Fibroblast of skin of abdomen (primary cell): ENCODE measurements at places on chromosomes 11 and 22.
A peak's percentile ranks its signal among the peaks of the same experiment; 100 is the strongest.

GRCh38 chr11:93169950-93170561 lies 27.7 kb downstream of the SLC36A4 start:
- peak; percentile 12 for DNase-seq

GRCh38 chr22:25069758-25070481 lies 117.4 kb downstream of the KIAA1671 start:
- no peak for DNase-seq

GRCh38 chr22:24049211-24049610 lies 38.1 kb downstream of the CABIN1 start:
- DNase-seq, result no peak

GRCh38 chr22:19641254-19641982 lies 72.9 kb upstream of the SEPTIN5 start:
- DNase-seq, result peak; percentile 12

DNA sequence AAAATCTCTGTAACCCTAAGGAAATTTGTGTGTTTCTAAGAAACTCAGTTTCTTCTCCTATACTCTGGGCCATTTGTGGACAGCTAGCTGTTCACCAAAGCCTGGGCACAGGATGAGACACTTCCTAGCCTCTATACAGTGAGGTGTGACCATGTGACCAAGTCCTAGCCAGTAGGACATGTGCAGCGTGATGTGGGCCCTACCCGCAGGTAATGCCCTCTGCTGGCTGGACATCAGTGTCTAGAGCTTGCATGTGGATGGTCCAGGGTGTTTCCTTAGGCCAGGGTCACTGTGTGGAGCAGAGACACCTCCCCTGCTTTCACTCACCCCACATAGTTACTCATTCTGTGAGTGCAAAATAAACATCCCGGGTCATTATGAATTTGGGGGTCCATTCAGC lies 100.5 kb downstream of the LARGE1 start:
- no peak for DNase-seq

- no peak for DNase-seq
Observed at GRCh38 chr11:8235925-8236324, 27.8 kb downstream of the LMO1 start.

GRCh38 chr11:80083531-80083951 lies 642.7 kb upstream of the TENM4 start:
- no peak for DNase-seq

GRCh38 chr22:47802421-47802820 lies 1040.0 kb downstream of the TBC1D22A start:
- DNase-seq, result no peak

- DNase-seq, result peak; percentile 34
Observed at GRCh38 chr11:6635082-6635932, 16.1 kb upstream of the TPP1 start.

DNA sequence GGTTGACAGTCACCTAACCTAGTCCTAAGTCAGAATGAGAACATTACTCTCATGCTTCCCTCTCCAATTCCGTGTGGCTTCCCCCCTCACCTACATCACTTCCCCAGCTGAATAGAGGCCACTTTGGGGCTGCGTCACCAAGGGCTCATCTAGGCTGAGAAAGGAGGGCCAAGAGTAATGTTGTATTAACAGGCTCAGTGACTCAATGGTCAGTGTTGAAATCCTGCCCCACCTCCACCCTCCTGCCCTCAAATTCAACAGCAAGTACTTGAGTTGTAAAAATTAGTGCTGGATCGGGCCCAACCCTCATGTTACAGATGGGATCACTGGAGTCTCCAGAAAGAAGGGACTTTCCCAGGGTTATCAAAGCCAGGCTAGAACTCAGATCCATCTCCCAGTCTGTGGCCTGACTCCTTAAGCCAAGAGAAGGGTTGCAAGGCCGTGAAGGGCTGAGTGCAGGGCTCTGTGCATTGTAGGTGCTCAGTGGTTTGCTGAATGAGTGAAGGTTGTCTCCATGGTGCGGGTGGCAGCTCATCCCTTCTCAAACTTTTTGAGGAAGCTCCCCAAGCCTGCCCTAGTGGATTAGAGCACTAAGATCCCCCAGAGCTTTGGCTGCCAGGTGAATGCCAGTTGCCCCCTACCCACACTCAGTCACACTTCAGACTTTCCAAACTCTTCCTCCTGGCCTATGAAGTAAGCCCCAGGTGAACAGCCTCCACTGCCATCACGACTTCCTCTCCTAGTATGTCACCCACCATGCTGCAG lies 3.2 kb downstream of the DGAT2 start:
- peak; percentile 40 for DNase-seq

GRCh38 chr11:114258696-114259095 lies 37.5 kb upstream of the NNMT start:
- no peak for DNase-seq

GRCh38 chr11:76990628-76991027 lies 43.6 kb upstream of the B3GNT6 start:
- no peak for DNase-seq

DNA sequence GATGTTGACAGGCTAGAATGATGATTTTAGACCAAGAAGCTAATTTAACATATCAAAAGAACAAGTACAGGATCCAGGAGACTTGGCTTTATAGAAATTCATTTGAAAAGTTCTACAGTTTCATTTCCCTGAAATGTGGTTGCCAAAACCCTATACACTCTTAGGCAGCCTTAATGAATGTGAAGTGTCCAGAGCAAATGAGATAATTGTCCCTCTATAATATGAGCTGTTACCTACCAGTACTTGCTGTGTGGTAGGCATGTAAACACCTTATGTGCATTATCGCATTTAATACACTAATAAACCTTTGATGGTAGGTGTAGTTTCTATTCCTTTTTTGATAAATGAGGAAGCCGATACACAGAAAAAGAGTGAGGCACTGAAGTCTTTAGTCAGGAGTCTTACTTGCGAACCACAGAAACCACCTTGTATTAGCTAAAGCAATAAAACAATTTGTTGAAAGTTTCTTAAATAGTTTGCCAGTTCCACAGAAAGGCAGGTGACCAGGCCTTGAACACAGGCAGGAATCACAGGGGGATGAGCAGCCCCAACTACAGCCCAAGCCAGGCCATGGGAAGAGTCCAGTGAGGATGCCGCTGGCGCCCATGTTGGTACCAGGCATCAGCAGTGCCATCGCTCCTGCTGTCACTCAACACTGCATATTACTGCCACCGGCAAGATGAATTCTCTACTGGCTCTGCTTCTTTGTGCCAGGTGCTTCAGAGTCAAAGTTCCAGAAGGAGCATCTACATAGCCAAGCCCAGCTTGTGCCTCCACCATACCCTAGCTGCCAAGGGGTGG lies 81.7 kb downstream of the SWAP70 start:
- no peak for DNase-seq

DNA sequence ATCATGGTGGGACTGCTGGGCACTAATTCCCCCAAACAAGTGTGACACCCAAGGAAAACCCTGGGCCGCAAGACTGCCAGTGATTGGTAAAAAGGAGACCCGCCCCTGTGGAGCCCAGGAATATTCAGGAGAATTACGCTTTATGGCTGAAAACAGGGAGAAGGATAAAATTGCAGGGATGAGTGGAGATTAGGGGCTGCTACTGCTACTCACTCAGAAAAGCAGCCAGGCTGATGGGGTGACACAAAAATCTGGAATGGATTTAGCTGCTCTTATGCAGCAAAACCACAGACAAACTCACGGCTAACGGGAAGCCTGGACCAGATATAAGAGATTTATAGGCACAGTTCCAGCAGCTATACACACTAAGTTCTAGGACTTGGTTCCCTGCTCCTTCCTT lies 4.4 kb upstream of the FBXO3 start:
- peak; percentile 94 for DNase-seq

- no peak for DNase-seq
Observed at GRCh38 chr11:61150706-61151544, 10.3 kb downstream of the VPS37C start.

- DNase-seq, result peak; percentile 57
Observed at GRCh38 chr22:24503137-24503842, 8.2 kb downstream of the UPB1 start.

DNA sequence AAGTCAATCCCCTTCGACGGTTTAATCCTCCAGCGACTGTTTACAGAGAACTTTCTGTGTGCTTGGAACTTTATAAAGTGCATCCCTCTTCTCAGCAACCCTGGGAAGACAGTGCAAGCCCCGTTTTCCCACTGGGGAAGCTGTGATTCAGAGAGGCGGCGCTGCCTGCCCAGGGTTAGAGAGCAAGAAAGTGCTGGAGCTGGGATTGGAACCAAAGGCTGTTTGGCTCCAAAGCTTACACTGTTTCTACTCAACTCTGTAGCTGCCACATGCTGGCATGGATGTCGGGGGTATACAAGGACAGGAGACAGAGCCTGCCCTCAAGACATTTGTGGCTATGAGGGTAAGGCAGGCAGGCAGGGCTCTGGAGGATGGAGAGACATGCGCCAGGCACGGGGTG lies 13.0 kb downstream of the FBLN1 start:
- DNase-seq, result no peak

- DNase-seq, result no peak
Observed at GRCh38 chr11:64870176-64870892, 8.1 kb downstream of the EHD1 start.

DNA sequence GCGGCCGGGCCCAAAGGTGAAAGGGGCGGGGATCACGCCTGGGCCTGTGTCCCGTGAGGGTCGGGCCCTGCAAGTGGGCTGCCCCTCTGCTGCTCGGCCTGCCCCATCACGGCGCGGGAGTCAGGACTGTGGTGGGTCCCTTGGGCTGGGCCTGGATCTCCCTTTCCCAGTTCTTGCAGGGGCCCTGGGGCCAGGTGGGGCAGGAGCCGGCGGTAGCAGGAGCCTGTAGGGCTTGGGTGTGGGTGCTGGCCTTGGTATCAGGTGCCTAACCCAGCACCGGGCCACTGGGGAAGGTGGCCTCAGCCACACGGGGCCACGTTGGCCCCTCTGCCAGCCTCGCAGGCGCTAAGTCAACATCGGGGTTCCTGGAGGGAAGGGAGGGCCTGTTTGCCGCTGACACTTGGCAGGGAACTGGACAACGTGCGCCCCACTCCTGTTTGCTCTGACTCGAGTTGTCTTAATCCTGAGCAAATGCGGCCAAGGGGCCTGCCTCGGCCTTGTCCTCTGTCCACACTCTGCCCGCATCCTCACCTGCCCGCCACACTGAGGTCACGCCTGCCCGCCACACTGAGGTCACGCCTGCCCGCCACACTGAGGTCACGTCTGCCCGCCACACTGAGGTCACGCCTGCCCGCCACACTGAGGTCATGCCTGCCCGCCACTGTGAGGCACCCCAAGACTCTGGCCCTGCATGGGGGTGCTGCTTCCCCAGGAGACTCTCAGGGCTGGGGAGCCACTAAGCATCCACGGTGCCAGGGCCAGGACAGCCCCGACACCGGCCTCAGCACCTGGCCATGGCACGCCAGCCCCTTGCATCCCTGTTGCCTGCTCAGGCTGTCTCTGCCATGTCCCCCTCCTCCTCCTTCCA lies 14.2 kb upstream of the MUC5B start:
- no peak for DNase-seq

DNA sequence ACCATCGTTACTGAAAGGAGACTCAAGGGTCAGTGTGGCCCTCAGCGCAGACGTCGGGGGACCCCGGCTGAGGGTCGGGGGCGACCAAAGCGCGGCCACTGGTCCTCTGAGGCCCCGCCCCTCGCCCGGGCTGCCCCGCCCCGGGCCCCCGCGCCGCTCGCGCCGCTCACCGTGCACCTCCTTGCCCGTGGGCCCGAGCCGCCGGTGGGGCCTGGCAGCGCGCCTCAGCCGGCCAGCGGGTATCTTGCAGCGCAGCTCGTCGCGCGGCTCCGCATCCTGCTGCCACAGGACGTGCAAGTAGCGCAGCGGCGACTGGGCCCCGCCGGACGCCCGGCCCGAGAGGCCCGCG lies 419 bp downstream of the ANKRD54 start:
- DNase-seq, result no peak

DNA sequence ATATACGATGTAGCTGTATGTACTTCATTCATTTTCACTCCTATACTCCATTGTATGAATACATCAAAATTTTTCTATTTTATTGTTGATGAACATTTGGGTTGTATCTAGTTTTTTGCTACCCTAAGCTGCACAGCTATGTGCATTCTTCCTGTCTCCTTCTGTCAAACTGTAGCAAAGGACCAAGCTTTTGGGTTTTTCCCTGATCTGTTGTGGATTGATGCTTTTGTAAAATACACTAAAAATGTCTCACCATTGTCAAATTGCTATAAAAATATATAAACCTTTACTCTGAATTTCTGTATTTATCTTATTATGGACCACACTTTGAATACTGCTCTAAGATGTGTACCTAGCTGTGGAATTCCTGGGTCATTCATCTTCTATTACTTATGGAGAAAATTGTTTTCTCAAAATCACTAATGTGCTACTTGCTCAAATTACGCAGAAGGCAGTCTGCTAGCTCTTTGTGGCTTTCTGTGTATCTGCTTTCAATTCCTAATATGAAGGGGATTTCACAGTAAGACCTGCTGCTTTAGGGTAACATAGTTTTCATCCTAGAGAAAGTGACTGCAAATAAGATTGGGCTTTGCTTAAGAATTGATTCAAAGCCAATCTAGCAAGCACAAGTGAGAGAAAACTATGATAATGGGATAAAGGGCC lies 123.4 kb downstream of the CYP2R1 start:
- DNase-seq, result no peak

DNA sequence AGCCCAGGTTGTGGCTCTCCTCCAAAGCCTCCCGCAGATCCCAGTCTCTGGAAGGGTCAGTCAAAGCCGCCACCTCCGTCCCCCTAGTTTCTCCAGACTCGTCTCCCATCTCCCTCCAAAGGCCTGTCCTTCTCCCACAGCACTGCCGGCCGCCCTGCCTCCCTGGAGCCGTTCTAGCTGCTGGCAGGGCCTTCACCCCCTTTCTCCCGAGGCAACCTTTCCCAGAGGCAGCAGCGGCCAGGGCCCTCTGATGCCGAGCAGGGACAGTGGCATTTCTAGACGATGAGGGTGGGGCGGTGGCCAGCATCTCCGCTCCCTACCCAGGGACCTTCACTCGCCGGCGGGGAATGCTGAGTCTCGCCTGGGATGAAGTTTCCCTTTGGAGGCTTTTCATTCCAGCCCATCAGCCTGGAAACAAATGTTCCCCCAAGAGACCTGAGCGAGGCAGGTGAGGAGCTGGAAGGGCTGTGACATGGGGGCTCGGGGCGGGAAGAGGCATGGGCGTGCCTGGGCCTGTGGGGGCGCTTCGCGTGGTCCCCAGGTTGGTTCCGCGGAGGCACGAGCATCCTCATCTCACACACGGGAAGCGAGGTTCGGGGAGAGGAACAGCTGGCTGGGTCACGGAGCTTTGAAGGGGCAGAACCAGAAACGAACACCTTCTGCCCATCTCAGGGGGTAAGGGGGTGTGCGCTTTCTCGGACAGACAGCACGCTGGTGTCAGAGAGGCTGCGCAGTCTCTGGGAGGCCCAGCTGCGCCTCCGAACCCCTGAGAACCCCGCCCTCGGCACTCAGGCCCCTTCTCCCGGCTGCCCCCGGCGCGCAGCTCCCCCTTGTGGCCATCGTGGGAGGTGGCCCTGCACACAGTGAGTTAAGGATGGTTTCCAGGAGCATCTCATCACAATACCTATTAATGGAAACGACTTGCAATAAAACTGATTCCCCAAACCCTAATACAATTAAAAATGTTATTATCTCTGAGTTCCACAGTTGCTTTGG lies 18.1 kb upstream of the KLHL35 start:
- DNase-seq, result no peak

- peak; percentile 56 for DNase-seq
Observed at GRCh38 chr11:47924184-47924691, 56.1 kb upstream of the PTPRJ start.

- no peak for DNase-seq
Observed at GRCh38 chr11:110530900-110531741, 101.4 kb downstream of the FDX1 start.

GRCh38 chr11:75214411-75214821 lies 26.2 kb upstream of the TPBGL start:
- peak; percentile 75 for DNase-seq

- no peak for DNase-seq
Observed at GRCh38 chr11:69211920-69212797, 56.4 kb downstream of the SMIM38 start.

GRCh38 chr11:12642040-12642439 lies 32.2 kb upstream of the TEAD1 start:
- peak; percentile 49 for DNase-seq
